AG10803 (cell line): ENCODE measurements at places on chromosomes 4 and X.
A peak's percentile ranks its signal among the peaks of the same experiment; 100 is the strongest.

- peak; percentile 76 for DNase-seq
Observed at GRCh38 chr4:7828793-7829301, 110.8 kb downstream of the AFAP1 start.

GRCh38 chr4:182470215-182470614 lies 227.0 kb downstream of the TENM3 start:
- no peak for DNase-seq

DNA sequence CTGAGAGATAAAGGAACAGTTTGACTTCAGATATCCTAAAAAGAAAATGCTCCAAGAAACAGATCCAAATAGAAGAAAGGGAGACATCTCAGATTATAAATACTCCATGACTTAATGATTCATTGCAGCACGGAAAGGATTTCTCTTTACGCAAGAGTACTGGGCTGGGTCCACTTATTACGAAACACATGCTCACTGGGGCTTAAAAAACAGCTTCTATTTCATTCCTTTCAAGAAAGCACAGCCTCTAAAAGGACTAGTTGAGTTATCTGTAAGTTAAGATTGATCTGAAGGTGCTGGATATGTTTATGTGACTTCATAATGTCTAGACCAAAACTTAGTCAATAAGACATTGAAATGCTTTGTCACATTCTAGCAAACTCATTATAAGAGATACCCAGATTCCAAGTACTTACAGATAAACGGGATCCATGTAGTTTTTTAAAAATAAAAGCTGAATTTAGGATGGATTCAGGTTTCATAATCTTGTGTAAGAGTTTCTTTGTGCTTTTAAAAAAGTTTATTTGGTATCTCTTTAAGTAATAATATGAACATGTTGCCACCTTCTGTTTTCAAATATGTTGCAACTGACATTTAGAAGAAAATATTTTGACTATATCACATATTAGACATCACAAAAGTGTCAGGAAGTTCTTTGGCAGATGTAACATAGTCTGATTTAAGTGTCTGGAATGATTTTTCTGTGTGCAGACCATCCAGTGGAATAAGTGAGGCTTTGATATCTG lies 109.5 kb upstream of the MYOZ2 start:
- peak; percentile 94 for DNase-seq

- DNase-seq = no peak
Observed at GRCh38 chrX:116607776-116608175, 145.0 kb upstream of the CT83 start.

DNA sequence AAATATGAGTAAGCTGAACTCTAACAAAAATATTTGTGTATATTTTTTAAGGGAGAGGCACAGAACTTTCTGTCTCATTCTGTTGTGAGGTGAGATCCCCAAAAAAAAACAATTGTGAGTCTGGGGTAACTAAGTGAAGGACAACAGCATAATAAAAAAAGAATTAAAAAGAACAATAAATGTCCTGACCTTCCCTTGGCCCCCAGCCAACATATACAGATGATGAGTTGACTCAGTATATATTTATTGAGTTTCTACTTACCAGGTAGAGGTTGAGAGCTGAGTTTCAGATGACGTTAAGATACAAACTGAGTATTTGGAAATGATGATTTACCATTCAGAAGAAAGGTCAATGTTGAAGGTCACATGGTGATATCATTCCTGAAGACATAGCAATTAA lies 239.5 kb downstream of the KCNIP4 start:
- no peak for DNase-seq

DNA sequence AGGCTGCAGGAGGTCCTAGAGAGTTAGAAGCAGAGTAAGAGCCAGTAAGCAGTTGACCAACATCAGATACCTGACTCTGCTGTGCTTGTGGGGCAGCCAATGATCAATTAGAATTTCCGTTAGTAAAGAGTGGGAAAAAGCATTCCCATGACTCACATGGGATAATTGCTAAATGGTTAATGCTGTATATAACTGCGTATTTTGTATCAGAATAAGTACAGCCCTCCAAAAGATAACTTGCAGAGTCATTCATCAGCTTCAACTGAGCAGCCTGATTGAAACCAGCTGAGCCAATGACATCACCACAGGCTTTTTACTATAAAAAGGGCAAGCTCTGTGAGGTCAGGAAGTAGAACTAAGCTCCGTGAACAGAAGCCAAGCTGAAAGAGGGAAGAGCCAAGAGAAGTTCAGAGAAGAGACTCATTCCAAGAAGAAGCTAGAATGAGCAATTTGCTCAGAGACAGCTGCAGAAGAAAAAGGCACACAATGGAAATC lies 67.9 kb downstream of the PPP3CA start:
- peak; percentile 97 for DNase-seq

DNA sequence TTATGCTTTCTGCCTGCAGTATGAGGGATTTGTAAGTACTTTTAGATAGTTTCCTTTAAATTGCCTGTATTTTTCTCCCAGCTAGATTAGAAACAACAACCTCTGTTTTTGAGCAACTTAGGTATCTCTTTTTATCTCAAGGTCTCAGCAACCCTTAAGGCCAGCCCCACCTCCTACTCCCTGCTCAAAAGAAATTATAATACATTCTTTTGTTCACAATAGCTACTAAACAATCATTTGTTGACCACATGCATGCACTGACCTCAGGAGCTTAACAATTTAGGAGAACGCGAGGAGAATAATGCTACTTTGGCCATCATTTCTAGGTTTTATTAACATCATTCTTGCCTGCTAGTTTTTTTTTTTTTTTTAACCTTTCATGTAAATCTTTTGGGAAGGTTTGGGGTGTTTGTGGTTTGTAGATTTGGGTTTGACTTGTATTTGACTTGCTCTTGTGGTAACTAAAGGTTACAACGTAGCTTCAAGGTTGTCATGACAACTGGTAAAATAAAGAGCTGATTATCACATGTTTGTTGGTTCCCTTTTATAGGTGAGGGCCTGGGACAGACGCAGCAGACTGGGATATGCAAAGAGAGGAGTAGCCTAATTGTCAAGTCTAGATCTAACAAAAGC lies 145.4 kb upstream of the PLAC1 start:
- DNase-seq = no peak

- no peak for DNase-seq
Observed at GRCh38 chr4:9927341-9928007, 93.8 kb downstream of the SLC2A9 start.

- peak; percentile 4 for DNase-seq
Observed at GRCh38 chrX:49761481-49761880, 65.7 kb upstream of the PAGE1 start.

DNA sequence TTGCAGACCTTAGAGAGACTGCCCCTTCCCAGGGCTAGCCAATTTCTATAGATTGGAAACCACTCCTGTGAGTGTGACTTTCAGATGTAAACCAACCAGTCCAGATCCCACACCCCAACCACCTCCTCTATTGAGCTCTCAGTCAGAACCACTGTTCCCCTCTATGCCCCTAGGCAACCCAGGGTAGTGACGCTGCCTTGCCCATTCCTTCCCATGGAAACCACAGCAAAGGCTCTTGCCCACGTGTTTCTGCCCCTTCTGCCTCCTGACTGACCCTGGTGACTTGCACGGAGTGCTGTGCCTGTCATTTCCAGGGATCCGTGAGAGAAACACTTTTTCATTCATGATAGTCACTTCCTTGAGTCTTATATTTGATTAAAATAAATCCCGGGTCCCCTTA lies 32.4 kb downstream of the CYTL1 start:
- DNase-seq = no peak

- DNase-seq = no peak
Observed at GRCh38 chr4:39596971-39597370, 41.7 kb downstream of the SMIM14 start.
